ENCODE measurements at places on chromosomes 2 and 18.
A peak's percentile ranks its signal among the peaks of the same experiment; 100 is the strongest.

DNA sequence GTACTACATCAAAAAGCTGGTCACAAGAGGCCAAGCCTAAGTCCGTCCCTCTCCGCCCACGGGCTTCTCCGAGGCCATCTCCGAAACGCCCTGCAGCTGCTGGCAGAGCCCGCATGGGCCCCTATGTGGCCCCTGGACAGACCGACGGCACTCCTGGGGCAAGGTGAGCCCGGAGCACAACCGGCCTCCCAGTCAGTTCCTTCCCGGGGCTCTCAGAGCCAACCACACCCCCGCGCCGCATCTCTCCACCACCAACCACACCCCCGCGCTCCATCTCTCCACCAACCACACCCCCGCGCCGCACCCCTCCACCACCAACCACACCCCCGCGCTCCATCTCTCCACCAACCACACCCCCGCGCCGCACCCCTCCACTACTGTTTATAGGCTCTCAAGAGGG, 93.5 kb downstream of the ZNF516 start:
- no peak for DNase-seq

GRCh38 chr2:102005989-102006885, 14.5 kb downstream of the IL1R2 start:
- peak; percentile 51 for DNase-seq

DNA sequence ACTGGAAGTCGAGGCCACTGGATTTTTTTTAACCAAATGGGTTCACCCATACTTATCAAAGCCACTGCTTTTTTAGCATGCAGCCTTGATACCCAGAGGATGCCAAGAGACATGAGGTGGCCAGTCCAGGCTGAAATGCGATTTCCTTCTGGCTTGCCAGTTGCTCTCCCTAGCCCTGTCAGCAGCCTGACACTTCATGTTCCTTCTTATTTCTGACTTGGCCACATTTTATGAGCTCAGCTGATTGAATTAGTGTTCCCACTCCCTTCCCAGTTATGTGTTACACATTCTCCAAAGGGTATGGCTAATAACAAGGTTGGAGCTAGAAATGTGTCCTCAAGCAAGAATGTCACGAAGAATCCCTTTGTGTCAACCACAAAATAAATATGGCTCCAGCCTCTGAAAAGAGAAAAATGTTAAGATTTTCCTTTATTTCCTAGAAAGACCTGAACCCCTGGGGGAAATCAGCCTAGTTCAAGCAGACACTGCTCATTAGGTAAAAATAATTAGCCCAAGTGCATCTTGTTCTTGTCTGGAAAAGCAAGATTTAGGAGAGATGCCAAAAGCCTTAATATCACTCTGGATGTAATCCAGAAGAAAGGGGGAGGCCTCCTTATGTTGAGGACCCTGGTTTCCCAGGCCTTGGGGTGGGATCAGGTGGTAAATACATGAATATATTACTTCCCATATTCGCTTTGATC, 121.7 kb upstream of the TACR1 start:
- no peak for DNase-seq

DNA sequence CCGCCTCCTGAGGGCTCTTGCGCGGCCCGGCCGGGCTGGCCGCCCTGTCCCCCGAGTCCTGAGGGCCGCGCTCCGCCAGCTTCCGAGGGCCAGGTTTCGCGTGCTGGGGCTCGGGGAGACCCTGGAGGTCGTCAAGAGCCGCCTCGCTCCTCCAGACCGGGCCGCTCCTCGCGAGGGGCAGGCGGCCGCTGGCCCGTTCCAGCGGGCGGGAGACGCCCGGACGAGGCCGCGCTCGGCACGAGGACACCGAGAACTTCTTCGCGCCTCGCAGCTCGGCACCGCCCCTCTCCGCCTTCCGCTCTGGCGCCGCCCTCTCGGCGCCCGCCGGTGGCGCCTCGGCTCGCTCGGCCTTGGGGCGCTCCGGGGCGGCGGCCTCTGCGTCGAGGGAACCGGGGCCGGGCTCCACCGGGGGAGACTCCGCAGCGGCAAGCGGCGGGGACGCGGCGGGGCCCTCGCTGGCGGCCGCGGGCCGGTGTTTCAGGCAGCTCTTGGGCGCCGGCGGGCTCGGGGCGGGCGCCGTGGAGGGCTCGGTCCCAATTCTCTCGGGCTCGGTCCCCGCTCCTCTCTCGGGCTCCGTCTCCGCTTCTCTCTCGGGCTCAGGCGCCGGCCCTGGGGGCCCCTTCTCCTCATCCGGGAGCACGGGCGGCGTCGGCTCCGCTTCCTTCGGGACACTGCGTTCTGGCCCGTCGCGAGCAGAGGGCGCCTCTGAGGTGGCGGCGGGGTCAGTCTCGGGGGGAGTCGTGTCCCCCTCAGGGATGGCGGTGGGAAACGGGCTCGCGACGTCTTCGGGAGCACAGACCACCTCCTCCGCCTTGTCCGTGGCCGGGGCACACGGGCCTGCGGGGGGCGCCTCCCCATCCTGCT, 91.6 kb upstream of the MGAT4A start:
- peak; percentile 71 for DNase-seq

DNA sequence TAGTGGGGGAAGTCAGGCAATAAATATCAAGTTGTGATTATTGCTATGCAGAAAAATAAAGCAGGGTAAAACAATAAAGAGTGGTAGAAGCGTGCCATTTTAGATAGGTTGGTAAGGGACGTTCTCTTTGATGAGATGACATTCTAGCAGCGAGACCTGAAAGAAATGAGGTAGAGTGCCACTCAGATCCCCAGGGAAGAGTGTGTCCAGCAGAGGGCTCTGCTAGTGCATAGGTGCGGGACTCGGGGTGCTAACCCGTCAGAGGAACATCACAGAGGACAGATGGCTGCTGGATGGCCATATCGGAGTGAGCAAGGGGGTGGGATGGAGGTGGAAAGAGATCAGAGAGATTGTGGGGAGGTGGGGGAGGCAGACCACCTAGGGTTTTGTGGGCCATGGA, 16.3 kb upstream of the GTF2A1L start:
- DNase-seq = peak; percentile 20

- no peak for DNase-seq
Measured at GRCh38 chr18:25186871-25187270, 165.1 kb downstream of the ZNF521 start.

Measured in activated CD4-positive, alpha-beta memory T cell treated with anti-CD3 and anti-CD28 coated beads for 36 hours (primary cell).